A549 treated with ZK216348 at 1 μM for 4 hours (cell line): ENCODE measurements at places on chromosomes 13 and 19. TPM values are rescaled to one million over a fixed set of nuclear protein-coding genes. Genes with fewer than 3 reads are reported as not detected.

Gene TUBA3C
- not detected in 5 replicates for total RNA-seq

Gene ZNF563
- total RNA-seq: not detected in 5 replicates

Gene SOX1
- not detected in 5 replicates for total RNA-seq

Gene FBN3
- not detected in 5 replicates for total RNA-seq
